ENCODE measurements at places on chromosomes 4 and X.

DNA sequence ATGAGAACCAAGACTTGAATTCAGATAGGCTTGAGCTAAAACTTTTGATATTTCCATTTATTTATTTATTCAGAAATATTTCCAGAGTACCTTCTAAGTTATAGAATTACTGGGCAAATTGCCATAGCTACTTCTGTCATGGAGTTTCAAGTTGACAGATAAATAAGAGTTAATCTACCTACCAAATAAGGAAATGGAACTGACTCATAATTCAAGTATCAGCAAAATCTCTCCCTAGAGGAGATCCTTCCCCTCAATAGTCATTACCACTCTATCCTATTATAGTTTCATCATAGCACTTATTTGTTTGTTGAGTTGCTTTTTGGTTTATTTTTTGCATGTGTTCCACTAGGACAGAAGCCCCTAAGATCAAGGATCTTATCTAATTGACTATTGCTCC lies 48.8 kb upstream of the CCSER1 start:
- DNase-seq: no peak

DNA sequence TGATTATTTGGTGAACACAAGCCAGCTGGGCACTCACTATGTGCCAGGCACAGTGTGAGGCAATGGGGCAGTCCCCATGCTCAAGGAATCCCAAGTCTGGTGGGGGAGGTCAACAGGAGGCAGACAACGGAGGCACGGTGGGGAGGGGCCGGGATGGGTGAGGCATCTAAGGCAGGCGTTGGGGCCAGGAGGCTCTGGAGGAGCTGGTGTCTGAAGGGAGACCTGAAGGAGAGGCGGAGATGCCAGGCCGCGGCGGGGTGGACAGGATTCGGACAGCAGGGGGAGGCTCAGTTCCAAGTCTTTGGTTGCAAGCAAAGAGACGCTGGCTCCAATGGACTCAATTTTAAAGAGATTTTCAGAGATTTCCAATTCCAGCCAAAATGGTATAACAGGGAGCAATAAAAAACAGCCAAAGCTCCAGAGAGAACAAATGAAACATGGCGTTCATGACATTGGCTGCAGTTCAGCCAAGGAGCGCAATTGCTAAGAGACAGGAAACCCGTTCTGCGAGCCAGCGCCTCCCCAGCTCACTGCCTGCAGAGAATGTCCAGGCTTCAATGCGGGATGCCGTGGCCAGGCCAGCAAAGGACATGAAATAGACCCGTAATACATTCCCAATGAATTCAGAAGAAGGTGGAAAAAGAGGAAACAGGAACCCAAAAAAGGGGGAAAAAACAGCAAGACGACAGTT lies 105.2 kb upstream of the LRPAP1 start:
- no peak for DNase-seq

GRCh38 chr4:46975812-46976553 lies 17.4 kb downstream of the GABRA4 start:
- no peak for DNase-seq

DNA sequence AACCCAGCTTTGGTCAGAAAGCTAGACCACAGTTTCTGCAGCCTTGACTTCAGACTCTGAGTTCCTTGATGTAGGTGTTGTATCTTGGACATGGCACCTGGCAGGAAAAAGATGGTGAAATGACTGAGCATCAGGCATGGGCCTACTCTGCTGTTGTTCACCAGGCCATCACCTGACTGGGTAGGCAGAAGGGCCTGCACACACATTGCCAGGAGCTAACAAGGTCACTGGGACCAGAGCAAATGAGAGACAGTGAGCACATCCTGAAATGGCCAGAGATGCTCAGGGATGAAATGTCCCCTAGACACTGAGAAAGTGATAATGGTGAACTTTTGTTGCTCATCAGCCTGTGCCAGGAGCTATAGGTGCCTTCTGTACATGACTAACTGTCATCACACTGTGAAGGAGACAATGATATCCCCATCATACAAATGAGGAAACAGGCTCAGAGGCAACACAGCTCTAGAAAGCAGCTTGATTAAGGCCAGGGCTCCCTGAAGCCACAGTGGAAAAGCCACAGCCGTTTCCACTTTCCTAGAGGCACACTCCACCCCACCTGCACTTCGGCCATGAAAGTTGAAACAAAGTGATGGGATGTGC lies 128.3 kb downstream of the TSPAN5 start:
- DNase-seq: no peak

DNA sequence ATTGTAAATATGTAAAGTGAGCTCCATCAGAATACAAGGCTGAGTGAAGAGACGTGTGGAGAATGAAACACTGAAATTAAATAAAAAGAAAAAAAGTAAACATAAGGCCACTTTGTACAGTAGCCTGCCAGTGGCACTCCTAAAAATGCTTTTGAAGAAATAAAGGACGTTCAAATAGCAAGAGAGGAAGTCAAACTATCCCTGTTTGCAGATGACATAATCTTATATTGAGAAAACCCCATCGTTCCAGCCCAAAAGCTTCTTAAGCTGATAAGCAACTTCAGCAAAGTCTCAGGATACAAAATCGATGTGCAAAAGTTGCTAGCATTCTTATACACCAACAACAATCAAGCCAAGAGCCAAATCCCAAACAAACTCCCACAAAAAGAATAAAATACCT lies 24.2 kb downstream of the RASSF6 start:
- no peak for DNase-seq

GRCh38 chr4:48960988-48961635 lies 25.0 kb upstream of the CWH43 start:
- DNase-seq: no peak

GRCh38 chr4:99013884-99014523 lies 18.5 kb downstream of the METAP1 start:
- no peak for DNase-seq

DNA sequence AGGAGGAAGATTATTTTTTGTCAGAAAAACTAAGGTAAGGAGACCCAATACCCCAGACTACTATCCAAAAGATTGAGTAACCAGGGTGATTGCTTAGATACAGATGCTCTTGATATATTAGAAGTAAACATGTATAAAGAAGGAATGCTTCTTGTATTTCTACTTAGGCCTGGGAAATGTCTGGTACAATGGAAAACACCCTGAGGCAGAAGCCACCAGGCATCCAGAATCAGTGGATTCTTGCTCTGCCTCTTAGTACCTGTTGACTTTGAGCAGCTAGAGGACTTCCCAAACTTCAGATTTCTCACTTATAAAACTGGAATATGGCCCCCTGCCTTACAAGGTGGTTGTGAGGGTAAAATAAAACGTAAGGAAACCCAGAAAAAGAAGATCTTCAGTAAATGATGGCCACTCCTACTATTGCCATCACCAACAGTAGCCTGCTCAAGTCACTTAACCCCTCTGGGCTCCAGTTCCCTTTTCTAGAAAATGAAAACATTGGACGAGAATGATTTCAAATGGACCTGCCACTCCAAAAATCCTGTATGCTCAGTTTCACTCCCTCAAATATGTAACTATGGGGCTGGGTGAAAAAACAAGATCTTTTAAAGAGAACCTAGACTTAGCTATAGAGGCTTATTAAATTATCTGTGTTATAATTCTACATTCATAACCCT lies 56.6 kb downstream of the AMELX start:
- no peak for DNase-seq

GRCh38 chr4:180134091-180134866 lies 2108.9 kb upstream of the TENM3 start:
- DNase-seq: no peak

DNA sequence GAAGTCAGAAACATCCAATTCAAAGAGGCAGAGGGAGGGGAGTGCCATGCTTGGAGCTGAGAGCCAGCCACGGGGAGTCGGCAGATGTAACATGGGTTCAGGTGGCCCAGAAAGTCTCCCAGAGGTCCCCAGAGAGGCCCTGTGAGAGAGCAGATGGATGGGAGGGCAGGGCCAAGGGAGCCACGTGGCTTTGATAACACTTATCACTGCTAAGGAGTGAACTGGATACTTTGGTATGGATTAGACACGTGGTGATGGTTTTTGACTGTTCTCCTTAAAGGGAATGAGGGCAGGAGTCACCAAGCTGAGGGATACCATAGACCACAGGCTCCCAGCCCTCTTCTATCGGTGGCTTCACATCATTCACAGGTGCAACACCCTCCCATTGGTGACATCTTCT lies 13.7 kb downstream of the CCKAR start:
- no peak for DNase-seq

DNA sequence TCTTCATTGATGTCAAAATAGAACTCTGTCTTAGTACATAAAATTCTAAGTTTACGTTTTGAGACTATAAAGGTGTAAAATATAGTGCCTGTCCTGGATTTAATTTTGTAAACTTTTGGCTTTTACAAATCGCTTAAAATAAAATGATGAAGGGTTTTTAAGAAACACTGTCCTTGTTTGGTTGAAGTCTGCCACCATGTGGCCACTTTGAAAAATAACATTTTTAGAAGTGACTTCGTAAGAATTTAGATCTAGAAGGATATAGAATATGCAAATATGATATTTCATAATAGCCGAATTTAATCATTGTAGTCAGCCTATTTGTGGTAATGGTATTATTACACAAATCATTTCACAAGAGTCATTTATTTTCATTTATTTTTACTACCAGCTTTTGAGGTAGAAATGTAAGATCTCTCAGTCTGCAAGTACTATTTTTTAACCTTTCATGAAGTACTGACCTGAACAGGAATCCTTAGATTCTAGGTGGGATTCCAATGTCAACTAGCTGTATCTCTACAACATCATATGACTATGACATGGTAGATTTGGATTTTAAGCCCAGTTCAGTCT lies 31.0 kb upstream of the FAT4 start:
- DNase-seq: no peak

Data from stimulated activated CD4-positive, alpha-beta T cell treated with anti-CD3 and anti-CD28 coated beads, Interleukin-1b, Interleukin-23, amount 100 ng/mL, for 1 hour (primary cell).